Stimulated activated CD4-positive, alpha-beta T cell treated with anti-CD3 and anti-CD28 coated beads, TNF-alpha, amount 100 ng/mL, for 24 hours (primary cell): ENCODE measurements at places on chromosomes 1 and 21.

DNA sequence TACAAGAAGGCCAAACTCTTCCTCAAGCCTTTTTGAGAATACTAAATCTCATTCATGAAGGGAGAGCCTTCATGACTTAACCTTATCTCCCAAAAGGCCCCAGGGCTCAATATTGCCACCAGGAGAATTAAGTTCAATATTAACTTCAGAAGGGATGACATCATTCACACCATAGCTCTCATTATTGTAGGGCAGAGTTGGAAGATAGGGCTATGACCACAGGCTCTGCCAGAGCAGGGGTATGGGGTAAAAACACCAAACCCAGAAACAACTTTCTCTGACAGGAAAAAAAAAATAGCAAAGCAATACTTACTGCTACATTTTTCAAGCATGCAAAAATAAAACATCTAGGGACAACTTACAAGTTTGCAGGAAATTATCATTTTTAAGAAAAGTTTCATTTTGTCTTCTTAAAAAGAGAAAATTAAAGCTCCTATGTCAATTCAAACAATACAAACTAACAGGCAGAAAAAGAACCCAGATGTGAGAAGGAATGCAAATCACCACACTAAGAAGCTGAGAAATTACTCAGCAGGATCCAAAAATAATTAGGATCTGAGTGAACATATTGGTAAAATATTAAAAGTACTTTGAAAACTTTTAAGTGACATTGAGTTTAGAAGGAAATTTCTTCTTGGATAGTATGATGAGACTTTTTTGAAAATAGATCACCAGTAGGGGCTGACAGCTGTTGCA, 1156.5 kb downstream of the NCAM2 start:
- DNase-seq: no peak

GRCh38 chr1:168343566-168343965, 62.9 kb downstream of the TBX19 start:
- DNase-seq: no peak

GRCh38 chr21:29501451-29501850, 202.7 kb downstream of the BACH1 start:
- no peak for DNase-seq

DNA sequence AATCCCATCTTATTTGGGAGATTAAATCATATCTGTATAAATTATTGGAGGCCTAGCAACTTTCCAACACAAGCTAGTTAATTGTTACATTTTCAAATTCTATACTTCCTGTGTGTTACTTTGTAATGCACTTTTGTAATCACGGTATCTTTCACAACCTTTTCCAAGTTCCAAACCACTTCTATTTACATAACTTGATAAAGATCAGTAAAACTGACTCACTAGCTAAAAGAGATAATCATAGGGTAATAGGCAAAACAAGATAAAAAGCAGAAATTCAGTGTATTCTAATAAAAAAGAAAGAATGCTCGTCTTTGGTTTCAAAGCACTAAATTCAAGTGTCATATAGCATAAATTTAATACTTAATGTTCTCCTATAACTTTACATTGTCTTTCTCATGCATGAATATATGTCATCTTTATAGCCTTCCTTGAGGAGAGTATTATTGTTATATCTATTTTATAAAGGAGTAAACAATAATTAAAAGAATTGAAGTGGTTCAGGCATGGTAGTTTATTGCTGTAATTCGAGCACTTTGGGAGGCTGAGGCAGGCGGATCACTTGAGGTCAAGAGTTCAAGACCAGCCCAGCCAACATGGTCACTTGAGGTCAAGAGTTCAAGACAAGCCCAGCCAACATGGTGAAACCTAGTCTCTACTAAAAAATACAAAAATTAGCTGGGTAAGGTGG, 66.4 kb downstream of the RGS13 start:
- no peak for DNase-seq

- DNase-seq: no peak
Measured at GRCh38 chr1:59730759-59731478, 83.8 kb upstream of the HOOK1 start.

- no peak for DNase-seq
Measured at GRCh38 chr1:85428471-85429089, 36.4 kb downstream of the DDAH1 start.

GRCh38 chr1:8733484-8733883, 84.0 kb downstream of the RERE start:
- DNase-seq: no peak
